ENCODE measurements at places on chromosomes 12 and 14. TPM values are rescaled to one million over a fixed set of nuclear protein-coding genes. Genes with fewer than 3 reads are reported as not detected.

SIX1 gene
- under 0.01 TPM for total RNA-seq

MDGA2 gene
- total RNA-seq = not detected

PHETA1 gene
- 11.3 TPM for total RNA-seq

CLEC4A gene
- total RNA-seq = 0.32 TPM

P2RX2 gene
- not detected for total RNA-seq

KLRK1 gene
- not detected for total RNA-seq

RIMBP2 gene
- not detected for total RNA-seq

TOMM20L gene
- total RNA-seq = not detected

KRT77 gene
- total RNA-seq = not detected

RNU4-1 gene
- total RNA-seq = under 0.01 TPM

TDRD9 gene
- total RNA-seq = 0.32 TPM

ARHGDIB gene
- 30.6 TPM for total RNA-seq

ASPG gene
- not detected for total RNA-seq

IL22 gene
- total RNA-seq = not detected

EAPP gene
- 37.1 TPM for total RNA-seq

TTC7B gene
- total RNA-seq = 25.8 TPM

GDF11 gene
- 3.9 TPM for total RNA-seq

OTOGL gene
- total RNA-seq = under 0.01 TPM

GCN1 gene
- 210 TPM for total RNA-seq

FAM234B gene
- 10.8 TPM for total RNA-seq

PCBP2 gene
- 193 TPM for total RNA-seq

COCH gene
- 9.0 TPM for total RNA-seq

CCDC197 gene
- not detected for total RNA-seq

TPH2 gene
- not detected for total RNA-seq

NXPH4 gene
- 1.6 TPM for total RNA-seq

C12orf50 gene
- not detected for total RNA-seq

PMCH gene
- not detected for total RNA-seq

WNT1 gene
- total RNA-seq = not detected

TCL1B gene
- not detected for total RNA-seq
